ENCODE measurements at places on chromosomes 13 and 19. TPM values are rescaled to one million over a fixed set of nuclear protein-coding genes. Genes with fewer than 3 reads are reported as not detected.

DNA sequence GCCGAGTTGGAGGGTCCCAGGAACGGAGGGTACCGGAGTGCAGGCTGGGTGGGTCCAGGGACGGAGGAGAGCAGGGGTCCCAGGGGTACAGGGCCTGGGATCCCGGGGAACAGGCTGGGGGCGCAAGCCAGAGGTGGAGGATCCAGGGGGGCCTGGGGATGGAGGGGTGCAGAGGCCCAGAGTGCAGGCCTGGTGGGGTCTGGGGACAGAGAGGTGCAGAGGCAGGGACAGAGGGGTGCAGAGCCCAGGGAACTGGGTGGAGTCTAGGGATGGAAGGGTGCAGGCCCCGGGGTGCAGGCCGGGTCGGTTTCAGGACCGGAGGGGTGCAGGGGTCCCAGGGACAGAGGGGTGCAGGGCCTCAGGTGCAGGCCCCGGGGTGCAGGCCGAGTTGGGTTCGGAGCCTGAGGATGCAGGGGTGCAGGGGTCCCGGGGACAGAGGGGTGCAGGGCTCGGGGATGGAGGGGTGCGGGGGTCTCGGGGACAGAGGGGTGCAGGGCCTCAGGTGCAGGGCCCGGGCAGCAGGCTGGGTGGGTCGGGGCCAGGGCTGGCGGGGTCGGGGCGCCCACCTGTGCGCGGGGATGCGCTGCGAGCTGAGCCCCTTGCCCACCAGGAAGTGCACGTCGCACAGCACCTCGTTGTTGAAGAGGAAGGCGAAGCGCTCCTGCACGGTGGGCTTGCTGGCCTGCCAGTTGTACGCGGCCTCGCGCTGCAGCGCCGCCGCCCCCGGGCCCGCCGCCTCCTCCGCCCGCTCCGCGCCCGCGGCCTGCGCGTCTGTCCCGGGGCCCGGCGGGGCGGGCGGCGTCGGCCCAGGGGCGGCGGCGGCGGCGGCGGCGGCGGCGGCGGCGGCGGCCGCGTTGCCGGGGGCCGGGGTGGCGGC, 545 bp downstream of the BTBD2 start:
- no peak overlapping the region for H3K27ac ChIP-seq
- no peaks in the 10 kb centered on the region for H3K4me1 ChIP-seq
- peaks cover 5% of the 10 kb centered on the region for H3K36me3 ChIP-seq
- H3K27me3 ChIP-seq: no peaks in the 10 kb centered on the region
- DNase-seq: peak; percentile 68

GRCh38 chr13:101242720-101243119, 173.6 kb downstream of the NALCN start:
- no peaks in the 10 kb centered on the region for H3K36me3 ChIP-seq
- no peaks in the 10 kb centered on the region for H3K27me3 ChIP-seq
- no peak for DNase-seq
- no peak overlapping the region for H3K4me3 ChIP-seq

GRCh38 chr13:44232774-44233173, 140.8 kb upstream of the SERP2 start:
- no peak for DNase-seq
- H3K4me1 ChIP-seq: no peaks in the 10 kb centered on the region
- peaks cover 43% of the 10 kb centered on the region for H3K27me3 ChIP-seq
- no peaks in the 10 kb centered on the region for H3K36me3 ChIP-seq
- H3K27ac ChIP-seq: no peak overlapping the region
- no peak overlapping the region for H3K4me3 ChIP-seq

DNA sequence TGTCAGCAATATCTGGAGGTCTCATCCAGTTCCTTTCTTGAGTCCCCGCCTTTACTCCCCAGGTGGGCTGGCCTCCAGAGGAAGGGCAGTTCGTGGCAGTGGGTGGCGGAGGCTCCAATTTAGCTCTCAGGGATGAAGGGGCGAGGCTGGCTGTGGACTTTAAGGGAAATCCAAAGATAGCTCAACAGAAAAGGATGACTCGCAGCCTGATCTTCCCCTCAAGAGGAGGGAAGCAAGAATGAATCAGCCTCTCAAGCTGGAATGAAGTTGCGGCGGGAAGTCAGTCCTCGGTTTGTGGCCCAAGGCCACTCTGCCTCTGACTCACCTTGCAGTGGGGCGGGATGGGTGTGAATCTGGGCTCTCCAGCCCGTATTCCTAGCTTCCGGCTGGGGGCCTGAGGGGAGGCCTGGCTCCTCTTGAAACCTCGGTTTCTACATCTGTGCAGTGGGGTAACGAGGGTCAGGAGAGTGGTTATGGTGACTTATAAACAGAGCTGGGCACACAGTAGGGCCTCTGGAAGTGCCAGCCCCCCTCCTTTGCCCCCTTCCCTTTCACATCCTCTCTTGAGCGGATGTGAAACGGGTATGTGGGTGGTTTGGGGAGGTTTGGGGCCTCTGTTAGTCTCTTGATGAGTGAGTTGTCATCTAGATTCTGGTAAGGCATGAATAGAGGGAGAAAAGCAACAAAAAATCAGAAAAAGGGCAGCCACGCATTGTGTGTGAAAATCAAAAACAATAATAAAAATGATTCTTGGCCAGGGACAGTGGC, 10.5 kb upstream of the SMG9 start:
- peak; percentile 67 for DNase-seq
- H3K4me3 ChIP-seq: no peak overlapping the region
- no peaks in the 10 kb centered on the region for H3K4me1 ChIP-seq
- H3K36me3 ChIP-seq: no peaks in the 10 kb centered on the region
- no peaks in the 10 kb centered on the region for H3K27me3 ChIP-seq
- H3K27ac ChIP-seq: no peak overlapping the region

- no peaks in the 10 kb centered on the region for H3K36me3 ChIP-seq
- no peaks in the 10 kb centered on the region for H3K4me1 ChIP-seq
- peak overlapping the region; percentile 95 for H3K4me3 ChIP-seq
Observed at GRCh38 chr19:9309974-9310446, 372 bp upstream of the ZNF699 start.

DNA sequence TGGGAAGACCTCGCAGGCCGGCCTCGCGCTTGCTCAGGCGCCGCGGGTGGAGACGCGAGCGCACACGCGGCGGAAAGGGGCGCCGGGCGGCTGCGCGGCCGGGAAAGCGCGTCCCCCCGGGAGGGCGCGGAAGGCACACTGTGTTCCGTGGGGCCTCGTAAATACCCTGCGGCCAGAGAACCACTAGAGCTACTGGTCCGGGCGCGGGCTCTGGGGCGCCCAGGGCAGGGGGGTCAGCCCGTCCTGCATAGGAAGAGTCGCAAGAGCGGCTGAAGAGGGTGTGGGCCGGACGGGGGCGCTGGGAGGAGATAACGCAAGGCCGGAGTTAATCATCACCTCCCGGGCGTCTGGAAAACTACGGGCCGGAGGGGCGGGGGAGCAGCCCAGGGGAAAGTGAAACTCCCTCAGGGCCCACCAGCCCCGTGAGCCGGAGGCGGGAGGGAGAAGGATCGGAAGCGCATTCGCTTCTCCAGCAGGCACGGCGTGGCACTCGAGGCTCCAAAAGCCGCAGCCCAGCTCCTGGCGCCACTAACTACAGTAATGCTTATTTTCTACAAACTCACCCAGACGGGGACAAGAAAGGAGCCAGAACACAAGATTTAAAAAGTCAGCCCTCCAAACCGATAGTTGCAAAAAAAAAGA, 1.1 kb upstream of the WBP4 start:
- DNase-seq: peak; percentile 96
- peak overlapping the region; percentile 99 for H3K4me3 ChIP-seq
- no peaks in the 10 kb centered on the region for H3K27me3 ChIP-seq
- peak overlapping the region; percentile 93 for H3K27ac ChIP-seq
- peaks cover 18% of the 10 kb centered on the region for H3K36me3 ChIP-seq

- H3K4me1 ChIP-seq: no peaks in the 10 kb centered on the region
- no peak within 1 kb of the TSS for H3K4me3 ChIP-seq
- peaks cover 100% of the 10 kb centered on the region for H3K27me3 ChIP-seq
- DNase-seq: peak; percentile 94
Observed at GRCh38 chr13:27792393-27793218, at the start of gene GSX1. Gene GSX1 (plus strand): TSS chr13:27792483. CDS start chr13:27792691, 208 bp downstream.

The OR10H4 gene
- not detected for total RNA-seq

DNA sequence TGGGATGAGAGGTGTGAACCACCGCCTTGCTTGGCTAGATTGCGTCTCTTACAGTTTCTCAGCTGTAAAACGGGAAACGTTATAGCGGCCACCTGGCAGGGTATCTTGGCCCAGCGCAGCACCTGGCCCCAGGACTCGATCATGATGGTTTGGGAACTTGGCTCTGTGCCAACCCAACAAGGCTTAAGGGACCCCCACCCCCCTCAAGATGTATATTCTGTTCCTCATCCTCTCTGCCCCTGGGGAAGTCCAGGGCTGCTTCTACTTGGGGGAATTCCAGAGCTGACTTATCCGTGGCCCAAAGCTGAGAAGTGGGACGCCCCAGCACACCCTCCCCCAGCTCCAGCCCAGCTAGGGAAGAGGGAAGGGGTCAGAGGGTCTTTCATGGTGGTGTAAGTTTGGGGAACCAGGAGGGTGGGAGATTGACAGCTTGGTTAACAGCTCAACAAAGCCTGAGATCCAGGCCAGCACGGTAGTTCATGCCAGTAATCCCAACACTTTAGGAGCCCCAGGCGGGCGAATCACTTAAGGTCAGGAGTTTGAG, 695 bp downstream of the ICAM1 start:
- H3K27me3 ChIP-seq: peaks cover 37% of the 10 kb centered on the region
- no peaks in the 10 kb centered on the region for H3K36me3 ChIP-seq
- no peak overlapping the region for H3K4me3 ChIP-seq
- no peaks in the 10 kb centered on the region for H3K4me1 ChIP-seq
- DNase-seq: no peak

DNA sequence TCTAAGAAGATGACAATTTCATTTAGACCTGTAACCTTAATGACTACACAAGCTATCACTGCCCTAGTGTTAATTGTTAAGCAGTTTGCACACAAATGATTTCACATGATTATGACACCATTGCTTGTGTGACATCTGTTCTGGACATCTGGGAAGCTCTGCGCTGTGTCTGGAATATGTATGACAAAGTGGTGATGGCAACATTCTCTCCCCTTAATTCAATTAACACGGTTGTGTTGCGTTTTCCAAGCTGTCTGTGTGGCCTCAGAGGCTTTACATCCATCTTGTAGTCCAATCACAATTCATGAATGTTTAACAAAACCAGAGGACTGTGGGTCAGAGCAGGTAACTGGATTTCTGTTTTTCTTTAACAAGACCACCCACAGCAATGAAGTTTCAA, 204.4 kb downstream of the COG6 start:
- no peaks in the 10 kb centered on the region for H3K36me3 ChIP-seq
- no peaks in the 10 kb centered on the region for H3K4me1 ChIP-seq
- no peak overlapping the region for H3K4me3 ChIP-seq
- no peaks in the 10 kb centered on the region for H3K27me3 ChIP-seq
- DNase-seq: no peak

DNA sequence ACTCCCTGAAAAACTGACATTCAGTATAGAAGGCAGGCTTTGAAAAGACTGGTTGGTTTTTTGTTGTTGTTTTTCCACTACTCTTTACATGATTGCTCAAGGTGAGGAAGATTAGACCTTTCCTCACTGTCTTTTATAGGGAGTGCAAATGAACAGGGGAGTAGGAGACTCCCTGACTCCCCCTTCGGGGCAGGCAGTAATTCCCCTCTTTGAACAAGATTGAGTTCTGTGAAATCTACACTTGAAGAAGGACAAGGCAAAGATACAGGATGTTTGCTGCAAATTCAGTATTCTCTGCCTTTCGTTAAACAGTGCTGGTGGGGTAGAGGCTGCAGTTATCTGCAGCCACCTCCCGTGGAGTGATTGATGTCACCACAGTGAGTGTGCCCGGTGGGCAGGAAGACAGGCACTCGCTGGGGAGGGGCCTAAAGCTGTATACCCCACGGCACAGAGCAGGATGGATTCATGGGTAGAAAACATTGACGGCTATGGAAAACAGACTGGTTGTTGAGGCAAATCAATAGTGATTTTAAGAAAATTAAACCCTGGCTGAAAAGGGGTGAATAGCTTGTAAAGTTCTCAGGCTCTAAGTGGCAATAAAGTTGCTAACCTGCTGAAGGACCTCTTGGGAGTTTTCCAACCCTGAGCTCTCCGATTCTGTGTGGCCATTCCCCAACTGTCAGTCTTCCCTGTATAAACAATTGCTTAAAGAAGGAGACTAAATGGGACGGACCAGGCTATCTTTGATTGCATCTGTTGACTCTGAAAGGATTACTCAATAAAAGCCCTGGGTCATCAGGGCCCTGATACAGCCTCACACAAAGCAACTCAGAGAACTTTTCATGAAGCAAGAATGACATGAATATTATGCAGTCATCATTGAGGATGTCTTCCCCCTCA, 308.3 kb downstream of the TBC1D4 start:
- no peaks in the 10 kb centered on the region for H3K36me3 ChIP-seq
- H3K4me3 ChIP-seq: no peak overlapping the region
- DNase-seq: peak; percentile 50
- no peak overlapping the region for H3K27ac ChIP-seq

- peaks cover 4% of the 10 kb centered on the region for H3K27me3 ChIP-seq
- H3K27ac ChIP-seq: no peak overlapping the region
- H3K4me3 ChIP-seq: no peak overlapping the region
- H3K36me3 ChIP-seq: no peaks in the 10 kb centered on the region
Observed at GRCh38 chr19:51660975-51661600, 14.5 kb upstream of the SIGLEC14 start.

DNA sequence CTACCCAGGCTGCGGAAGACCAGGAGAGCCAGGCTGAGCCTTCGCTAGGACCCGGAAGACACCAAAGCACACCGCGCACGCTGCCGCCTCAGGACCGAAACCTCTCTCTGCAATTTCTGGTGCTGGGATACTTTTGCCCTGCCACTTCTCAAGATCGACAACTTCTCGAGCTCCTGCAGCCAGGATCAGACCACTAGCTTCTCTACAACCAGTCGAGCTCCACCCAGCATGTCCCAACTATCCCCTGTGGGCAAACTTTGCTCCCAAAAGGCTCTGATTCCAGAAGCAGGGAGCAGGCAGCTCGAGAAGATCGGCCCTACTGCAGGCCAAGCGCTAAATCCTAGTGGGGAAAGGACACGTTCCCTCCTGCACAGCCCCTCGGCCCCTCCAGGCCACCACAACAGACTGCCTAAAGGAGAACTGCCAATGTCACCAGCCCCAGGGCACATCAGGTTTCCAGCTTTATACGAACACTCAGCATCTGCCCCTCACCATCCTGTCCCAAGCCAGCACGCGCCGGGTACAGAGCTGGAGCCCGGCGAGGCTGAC, 979 bp downstream of the AKAP8 start:
- peak overlapping the region; percentile 95 for H3K27ac ChIP-seq
- peak overlapping the region; percentile 95 for H3K4me3 ChIP-seq
- no peaks in the 10 kb centered on the region for H3K27me3 ChIP-seq
- peak; percentile 77 for DNase-seq
- no peaks in the 10 kb centered on the region for H3K4me1 ChIP-seq
- peaks cover 23% of the 10 kb centered on the region for H3K36me3 ChIP-seq

GRCh38 chr19:6278740-6279619, 795 bp downstream of the MLLT1 start:
- H3K4me3 ChIP-seq: peak overlapping the region; percentile 92
- peaks cover 9% of the 10 kb centered on the region for H3K36me3 ChIP-seq
- DNase-seq: peak; percentile 65
- peaks cover 31% of the 10 kb centered on the region for H3K4me1 ChIP-seq

The ZNF540 gene
- not detected for total RNA-seq

- H3K4me1 ChIP-seq: no peaks in the 10 kb centered on the region
- no peak overlapping the region for H3K4me3 ChIP-seq
- peak; percentile 96 for DNase-seq
- H3K27ac ChIP-seq: no peak overlapping the region
Observed at GRCh38 chr13:110819203-110820014, 95.5 kb downstream of the ANKRD10 start.
